Cardiac fibroblast (primary cell): ENCODE measurements at places on chromosomes 7 and 10.

DNA sequence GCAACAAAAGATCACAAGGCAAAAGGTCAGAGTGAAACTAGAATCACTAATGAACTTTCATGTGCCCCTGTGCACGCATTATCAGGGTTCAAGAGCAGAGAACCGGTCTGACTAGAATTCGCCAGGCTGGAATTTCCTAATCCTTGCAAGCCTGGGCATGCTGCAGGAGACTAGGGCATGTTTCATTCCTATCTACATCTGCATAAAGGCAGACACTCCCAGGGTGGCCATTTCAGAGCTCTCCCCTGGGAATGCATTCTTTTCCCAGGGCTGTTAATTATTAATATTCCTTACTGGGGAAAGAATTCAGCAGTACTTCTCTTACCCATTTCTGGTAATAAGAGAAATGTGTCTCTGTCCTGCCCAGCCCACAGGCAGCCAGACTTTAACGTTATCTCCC is 90.5 kb downstream of the CDC14C start:
- no peak for DNase-seq

- DNase-seq, result no peak
These were observed 3.0 kb downstream of the PTPRE start for GRCh38 chr10:127909716-127910463.

DNA sequence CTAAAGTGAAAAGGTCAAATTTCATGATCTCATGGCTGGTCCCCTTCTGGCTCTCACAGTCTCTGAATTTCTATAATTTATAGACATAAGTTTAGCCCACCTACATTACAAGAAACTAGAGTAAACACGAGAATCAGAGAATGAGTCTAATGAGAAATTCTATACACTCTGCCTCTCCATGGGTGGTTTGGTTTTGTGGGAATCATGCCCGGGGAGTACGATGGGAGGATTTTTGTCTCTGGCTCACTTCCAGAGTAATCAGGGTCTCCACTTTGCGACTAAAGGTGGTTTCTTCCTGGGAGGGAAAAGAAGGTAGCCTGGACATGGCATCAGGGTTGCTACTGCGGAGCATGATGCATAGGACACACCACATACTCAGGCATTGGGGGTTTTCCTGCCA is 69.7 kb downstream of the MRC1 start:
- no peak for DNase-seq

DNA sequence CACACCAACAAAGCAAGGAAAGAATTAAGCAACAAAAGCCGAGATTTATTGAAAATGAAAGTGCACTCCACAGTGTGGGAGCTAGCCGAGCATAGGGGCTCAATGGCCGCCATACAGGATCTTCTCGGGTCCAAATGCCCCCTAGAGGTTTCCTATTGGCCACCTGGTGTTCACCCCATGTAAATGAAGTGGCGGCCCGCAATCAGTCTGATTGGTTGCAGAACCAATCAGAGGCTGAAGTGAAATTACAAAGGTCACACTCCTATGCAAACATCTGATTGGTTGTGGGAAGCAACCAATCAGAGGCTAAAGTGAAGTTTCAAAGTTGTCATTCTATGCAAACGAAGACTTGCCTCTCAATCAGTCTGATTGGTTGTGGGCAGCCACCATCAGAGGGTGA is 61.8 kb upstream of the SLC35B4 start:
- no peak for DNase-seq
